ENCODE measurements at places on chromosomes 5 and 9. TPM values are rescaled to one million over a fixed set of nuclear protein-coding genes. Genes with fewer than 3 reads are reported as not detected.

PRLR gene
- 0.35 TPM for total RNA-seq

ANKRD34B gene
- total RNA-seq: 1.2 TPM

NEURL1B gene
- total RNA-seq: 1.0 TPM

IFNA13 gene
- total RNA-seq: not detected

PTBP3 gene
- total RNA-seq: 109 TPM

SPOCK1 gene
- total RNA-seq: 31.4 TPM

CDH9 gene
- total RNA-seq: not detected

All from epithelial cell of proximal tubule (primary cell).